ENCODE measurements at places on chromosomes 4 and X.
A peak's percentile ranks its signal among the peaks of the same experiment; 100 is the strongest.

GRCh38 chrX:77779695-77780094, 6.3 kb downstream of the ATRX start:
- DNase-seq, result no peak

DNA sequence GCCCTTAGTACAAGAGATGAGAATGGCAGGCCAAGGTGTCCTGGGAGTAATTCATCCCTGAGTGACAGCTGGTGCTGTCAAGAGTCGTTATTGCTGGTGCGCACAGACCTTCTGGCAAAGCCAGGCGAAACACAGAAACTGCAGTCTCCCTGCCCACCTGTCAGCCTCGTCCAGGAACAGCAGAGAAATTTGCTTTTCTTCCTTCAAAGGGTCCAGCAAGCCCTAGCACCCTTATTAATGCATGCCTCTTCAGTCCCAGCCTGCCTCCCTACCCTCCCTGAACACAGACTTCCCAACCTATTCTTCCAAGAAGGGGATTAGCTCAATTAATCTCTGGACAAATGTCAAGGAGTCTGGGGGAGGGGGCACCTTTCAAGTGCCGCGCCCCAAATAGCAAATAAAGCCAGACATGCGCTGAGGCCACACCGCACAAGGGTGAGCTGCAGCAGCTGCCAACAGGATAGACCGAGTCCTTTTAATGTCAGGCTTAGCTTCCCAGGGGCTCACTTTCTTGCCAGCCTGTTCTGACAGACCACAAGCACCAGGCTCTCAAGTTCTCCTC, 250.7 kb upstream of the RASGEF1B start:
- DNase-seq, result no peak

GRCh38 chr4:183362036-183362435, 39.8 kb upstream of the CLDN24 start:
- DNase-seq, result no peak

GRCh38 chr4:77990904-77991358, 66.2 kb upstream of the FRAS1 start:
- DNase-seq, result no peak

DNA sequence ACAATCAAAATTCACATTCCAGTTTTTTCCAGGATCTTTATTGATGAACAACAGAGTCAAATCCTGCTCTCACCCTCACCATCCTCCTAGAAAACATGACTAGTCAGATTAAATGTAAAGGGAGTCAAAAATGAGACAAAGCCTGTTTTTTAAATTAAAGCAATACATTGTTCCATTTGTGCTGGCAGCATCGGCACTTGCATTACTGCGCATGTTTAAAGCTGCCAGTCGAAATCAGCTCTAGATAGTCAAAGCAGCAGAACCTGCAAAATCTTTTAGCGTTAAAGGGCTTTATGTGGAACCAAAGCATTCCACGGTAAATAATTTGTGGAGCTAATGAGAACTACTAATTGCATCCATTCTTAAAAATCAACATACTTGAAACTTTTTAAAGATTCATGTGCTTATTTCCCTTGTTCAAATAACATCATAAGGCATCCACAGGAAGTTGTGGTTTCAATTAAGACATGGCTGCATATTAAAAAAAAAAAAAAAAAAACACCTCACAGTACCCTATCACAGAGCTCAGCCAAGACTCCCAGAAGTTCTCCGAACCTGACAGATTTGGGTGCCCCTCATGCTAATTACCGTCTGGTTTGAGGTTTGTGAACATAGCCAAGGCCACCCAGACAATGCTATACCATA, 82.2 kb downstream of the SH3KBP1 start:
- no peak for DNase-seq

- no peak for DNase-seq
Measured at GRCh38 chr4:77582156-77582555, 23.5 kb upstream of the CXCL13 start.

GRCh38 chrX:74133156-74133796, 170.7 kb upstream of the ZCCHC13 start:
- peak; percentile 35 for DNase-seq

GRCh38 chr4:151768835-151769234, 8.0 kb upstream of the GATB start:
- DNase-seq, result no peak

DNA sequence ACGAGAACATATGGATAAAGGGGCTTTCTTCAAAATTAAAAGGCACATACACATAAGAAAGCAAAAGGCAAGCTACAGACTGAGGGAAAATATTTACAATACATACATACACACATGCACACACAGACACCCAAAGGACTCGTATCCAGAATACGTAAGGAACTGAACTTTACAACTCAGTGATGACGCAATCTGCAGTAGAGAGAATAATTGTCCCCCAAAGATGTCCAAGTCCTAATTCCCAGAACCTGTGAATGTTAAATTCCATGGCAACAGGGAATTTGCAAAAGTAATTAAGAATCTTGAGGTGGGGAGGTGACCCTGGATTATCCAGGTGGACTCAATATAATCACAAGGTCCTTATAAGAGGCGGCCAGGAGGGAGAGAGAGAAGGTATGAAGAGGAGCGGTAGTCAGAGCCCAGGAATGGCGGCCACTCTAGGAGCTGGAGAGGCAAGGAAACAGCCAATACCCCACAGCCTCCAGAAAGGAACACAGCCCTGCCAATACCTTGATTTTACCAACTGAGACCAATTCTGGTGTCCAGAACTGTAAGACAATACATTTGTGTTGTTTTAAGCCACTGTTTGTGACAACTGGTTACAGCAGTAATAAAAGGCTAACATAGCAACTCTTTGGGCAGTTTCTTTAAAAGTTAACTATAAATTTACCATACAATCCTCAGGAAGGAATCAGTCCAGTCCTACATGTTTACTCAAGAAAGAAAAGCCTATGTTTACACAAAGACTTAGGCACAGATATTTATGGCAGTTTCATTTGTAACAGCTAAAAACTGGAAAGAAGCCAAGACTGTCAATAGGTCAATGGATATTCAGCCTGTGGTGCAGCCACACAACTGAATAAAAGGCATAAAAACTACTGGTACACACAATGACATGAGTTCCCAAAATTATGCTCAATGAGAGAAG, 27.3 kb upstream of the STS start:
- no peak for DNase-seq

DNA sequence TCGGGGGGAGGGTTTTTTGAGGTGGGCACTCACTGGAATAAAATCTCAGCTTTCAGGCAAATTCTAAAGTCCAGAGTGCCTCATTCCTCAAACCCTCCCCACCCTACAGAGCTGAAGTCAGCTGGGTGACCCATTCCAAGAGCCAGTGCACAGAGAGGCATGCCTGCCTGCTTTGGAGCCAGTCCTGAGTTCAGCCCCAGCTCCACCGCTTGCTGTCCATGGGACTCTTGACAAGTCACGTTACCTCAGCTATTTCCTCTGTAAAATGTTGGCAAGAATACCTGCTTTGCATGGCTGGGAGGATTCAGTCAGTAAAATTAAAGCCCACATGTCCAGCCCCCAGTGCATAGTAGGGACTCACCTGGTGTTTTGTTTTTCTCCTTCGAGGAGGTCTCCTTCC, 125.9 kb upstream of the PJA1 start:
- no peak for DNase-seq

DNA sequence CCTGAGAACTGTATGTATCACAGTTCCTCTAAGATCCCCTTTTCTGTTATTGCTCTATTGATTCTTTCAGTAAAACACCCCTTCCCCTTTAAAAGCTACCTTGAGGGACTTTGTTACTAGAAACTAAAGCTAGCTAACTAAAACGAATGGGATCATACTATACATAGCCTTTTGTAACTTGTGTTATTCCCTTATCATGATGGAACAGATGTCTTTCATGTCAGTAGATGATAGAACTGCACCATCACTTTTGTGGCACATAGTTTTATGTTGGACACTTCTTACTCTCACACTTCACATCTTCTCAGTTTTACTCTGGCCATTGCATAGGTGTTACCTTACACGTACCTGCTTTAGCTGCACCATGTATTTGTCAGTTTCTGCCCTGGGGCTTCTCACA, 46.6 kb upstream of the PGRMC2 start:
- no peak for DNase-seq

- no peak for DNase-seq
Measured at GRCh38 chr4:149605601-149606378, 209.9 kb downstream of the IQCM start.

GRCh38 chrX:152136312-152136711, 2.1 kb downstream of the MAGEA10 start:
- no peak for DNase-seq

DNA sequence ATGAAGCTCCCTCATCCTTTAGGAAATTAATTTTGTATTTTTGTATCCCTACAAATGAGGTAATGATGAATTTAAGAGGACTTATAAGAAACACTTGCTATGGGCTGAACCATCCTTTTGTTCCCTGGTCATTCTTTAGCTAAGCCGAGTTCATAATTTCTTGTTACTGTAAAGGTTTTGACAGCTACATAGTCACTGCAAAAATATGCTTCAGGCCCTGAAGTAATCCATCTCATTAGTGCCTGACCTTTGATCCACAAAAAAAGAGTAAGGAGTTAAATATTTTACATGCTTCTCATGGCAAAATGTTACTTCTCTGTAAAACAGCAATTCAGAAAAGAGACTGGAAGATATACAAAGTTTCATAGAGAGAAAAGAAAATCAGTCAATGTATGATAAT, 290.6 kb upstream of the SLIT2 start:
- DNase-seq, result peak; percentile 65

DNA sequence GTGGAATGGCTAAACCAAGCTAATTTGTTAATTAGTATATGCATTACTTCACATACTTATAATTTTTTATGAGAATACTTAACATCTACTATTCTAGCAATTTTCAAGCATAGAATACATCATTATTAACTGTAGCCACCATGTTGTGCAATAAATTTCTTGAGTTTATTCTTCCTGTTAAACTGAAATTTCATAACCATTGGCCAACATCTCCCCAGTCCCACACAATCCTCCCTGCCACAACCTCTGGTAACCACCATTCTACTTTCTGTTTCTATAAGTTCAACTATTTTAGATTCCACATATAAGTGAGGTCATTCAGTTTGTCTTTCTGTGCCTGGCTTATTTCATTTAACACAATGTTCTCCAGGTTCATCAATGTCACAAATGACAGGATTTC, 208.5 kb downstream of the PPP4R3C start:
- DNase-seq, result no peak

DNA sequence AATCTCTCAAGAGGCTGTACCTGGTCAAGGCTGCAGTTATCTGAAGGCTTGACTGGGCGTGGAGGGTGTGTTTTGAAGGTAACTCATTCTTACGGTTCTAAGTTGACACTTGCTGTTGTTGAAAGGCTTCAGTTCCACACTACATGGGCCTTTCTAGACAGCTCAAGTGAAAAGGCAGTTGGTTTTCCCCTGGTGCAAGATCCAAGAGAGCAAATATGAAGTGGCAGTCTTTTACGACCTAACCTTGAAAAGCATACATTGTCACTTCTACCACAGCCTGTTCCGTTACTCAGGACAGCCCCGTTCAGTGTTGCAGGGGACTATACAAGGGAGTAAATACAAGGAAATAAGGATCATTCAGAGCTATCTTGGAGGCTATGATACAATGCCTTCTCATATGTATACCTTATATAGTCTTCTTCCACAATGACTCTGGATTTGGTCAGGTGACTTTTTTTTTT, 46.2 kb downstream of the PDS5A start:
- DNase-seq, result no peak

DNA sequence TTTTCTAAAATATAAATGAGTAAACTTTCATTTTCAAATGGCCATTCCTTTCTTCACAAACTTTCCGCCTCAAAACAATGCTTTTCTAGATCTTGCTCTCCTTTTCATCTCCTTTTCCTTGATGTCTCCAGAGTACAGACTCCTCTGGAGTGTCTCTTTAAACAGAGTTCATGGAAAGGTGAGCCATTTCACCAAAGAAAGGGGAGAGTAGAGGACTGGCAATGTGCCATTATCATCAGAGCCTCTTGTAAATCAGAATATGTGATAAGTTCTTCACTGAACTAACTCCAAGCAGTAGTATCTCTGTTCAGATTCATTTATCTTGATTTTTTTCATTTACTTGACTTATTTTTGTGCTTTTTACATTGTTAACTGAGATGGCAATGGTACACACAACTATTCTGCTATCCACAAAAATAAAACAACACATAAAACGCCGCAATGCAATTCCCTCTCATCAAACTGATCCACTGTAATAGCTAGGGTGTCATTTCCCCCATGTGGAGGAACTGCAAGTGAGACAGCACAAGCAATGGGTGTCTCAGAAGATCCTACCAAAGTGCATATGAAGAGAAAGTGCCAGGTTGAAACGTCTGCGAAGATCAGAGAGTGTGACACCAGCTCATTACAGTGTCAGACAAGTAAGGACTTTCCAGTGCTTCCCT, 125.4 kb downstream of the RASL11B start:
- no peak for DNase-seq

- DNase-seq, result no peak
Measured at GRCh38 chrX:105882581-105883275, 60.4 kb downstream of the NRK start.

DNA sequence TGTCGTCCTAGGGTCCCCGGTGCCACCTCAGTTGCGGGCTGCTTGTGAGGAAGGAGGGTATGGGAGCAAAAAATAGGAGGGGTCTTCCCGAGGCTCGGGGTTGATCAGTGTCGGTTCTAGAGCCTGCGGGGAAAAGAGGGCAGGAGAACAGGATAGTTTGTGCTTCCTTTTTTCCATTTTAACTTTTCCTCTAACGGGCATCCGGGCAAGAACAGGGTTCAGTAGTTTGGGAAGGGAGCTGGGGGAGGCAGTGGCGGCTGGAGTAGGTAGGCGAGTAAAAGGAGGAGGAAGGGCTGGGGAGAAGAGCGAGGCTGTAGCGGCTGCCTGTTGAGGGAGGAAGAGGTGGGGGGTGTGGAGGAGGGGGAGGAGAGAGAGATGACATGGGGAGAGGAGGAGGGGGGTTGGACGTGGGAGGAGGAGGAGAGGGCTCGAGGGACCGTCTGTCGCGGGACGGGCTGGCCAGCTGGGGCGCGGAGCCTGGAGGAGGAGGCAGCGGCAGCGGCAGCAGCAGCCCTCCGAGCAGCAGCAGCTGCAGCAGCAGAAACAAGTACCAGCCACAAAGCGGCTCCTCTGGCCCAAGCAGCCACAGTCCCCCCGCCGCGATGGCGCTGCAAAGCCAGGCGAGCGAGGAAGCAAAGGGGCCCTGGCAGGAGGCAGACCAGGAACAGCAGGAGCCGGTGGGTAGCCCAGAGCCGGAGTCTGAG, at the start of gene SLC16A2:
Gene SLC16A2 (plus strand): TSS at position 458 of the 704 bp plus-strand sequence. CDS start 145 bp downstream, at position 603.
- DNase-seq, result peak; percentile 51

GRCh38 chrX:51215856-51216255, 116.8 kb upstream of the NUDT10 start:
- no peak for DNase-seq

- no peak for DNase-seq
Measured at GRCh38 chrX:104921584-104922205, 298.8 kb downstream of the TEX13A start.

GRCh38 chr4:183175631-183176232, 76.7 kb downstream of the WWC2 start:
- peak; percentile 49 for DNase-seq

DNA sequence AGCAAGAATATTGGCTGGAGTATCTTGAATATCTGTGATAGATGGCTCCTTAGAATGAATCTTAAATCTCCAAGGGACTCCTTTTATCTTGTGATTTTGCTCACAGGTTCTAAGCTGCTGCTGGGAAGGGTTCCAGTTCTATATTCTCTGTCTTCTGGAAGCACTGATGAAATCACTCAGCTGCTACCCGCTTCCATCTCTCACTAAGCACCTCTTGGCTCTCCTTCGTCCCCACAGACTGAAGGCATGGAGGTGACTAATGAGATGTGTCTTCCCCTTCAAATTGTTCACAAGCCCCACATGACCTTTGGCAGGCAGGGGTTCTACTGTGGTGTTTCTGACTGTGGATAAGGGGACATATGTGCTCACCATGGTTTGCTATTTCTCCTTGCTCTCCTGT, 75.9 kb downstream of the C4orf51 start:
- no peak for DNase-seq
